Kasumi-1 (cell line): ENCODE measurements at places on chromosomes 2 and 18.

GRCh38 chr2:50364511-50364910 is 667.4 kb downstream of the NRXN1 start:
- DNase-seq: no peak

GRCh38 chr2:110984694-110985490 is 135.8 kb upstream of the BCL2L11 start:
- DNase-seq: no peak

DNA sequence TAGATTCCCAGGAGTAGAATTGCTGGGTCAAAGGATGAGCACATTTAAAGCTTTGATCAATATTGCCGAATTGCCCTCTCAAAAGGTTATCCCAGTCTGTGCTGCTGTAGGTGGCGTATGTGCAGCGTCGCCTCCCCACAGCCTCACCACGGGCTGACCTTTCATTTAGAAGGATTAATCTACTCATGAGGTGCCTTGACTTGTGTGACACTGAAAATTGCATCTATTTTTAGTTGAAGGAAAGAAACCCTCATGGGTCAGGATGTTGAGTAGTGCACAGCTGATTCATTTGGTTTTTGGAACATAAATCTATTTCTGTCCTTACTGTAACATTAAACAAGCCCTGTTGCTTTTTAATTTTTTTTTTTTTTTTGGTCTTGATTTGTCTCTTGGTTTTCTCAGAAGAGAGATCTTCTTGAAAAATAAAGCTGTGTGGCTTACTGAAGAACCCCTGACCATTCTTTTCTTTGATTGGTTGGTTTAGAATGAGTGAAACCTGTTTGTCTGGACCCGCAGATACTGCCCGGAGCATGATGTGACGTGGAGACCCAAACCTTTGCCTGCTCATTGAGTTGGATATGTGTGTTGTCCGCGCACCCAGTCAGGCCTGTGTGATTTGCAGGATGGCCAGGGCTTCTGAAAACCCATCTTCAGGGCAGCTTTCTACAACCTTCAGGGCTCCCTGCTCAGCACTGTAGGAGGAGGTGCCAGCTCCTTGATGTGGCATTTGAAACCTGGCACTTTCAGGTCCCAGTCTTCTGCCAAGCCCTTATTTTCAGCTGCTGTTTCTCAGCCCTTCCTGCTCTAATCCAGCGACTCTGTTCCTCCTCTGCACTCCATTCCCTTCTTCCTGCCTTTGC is 61.0 kb downstream of the LPIN1 start:
- no peak for DNase-seq

GRCh38 chr2:33134791-33135560 is 188.2 kb downstream of the LTBP1 start:
- no peak for DNase-seq
